Stimulated activated CD8-positive, alpha-beta memory T cell treated with anti-CD3 and anti-CD28 coated beads, Interleukin-15, amount 100 ng/mL, for 48 hours (primary cell): ENCODE measurements at places on chromosomes 12 and 14.

GRCh38 chr12:107967170-107967569 is 161.9 kb upstream of the WSCD2 start:
- no peak for DNase-seq

- no peak for DNase-seq
These were observed 226.2 kb upstream of the LHX5 start for GRCh38 chr12:113697651-113698509.

DNA sequence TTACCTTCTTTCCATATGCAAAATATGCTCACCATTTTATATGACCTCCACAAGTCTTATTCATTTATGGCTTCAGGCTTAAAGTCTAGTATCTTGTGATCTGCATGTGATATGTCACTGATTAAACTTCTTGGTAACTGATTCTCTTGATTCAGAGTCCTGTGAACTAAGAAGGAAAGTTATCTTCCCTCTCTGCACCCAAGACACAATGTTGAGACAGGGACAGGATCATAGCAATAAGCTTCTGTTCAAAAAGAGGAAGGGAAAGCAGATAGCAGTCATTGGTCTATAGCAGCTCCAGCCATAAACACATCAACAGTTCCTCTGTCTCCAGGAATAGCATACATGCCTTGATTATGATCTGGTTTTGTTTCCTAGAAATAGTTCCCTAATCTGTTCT is 103.1 kb downstream of the UNC79 start:
- no peak for DNase-seq

DNA sequence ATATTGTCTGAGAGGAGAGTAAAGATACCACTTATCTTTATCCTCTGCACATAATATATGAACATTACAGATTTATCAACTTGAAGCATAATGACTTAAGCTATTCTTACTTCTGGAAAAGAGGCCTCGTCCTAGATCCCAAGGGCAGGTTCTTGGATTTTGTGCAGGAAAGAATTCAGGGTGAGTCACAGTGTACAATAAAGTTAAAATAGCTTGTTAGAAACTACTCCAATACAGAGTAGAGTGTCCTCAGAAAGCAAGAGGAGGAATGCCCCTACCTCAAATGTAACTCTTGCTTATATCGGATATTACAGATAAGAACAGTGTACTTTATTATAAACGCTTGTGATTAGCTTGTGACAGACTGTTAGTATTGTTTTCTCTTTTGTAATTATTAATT is 41.9 kb upstream of the ABCC9 start:
- DNase-seq = no peak

DNA sequence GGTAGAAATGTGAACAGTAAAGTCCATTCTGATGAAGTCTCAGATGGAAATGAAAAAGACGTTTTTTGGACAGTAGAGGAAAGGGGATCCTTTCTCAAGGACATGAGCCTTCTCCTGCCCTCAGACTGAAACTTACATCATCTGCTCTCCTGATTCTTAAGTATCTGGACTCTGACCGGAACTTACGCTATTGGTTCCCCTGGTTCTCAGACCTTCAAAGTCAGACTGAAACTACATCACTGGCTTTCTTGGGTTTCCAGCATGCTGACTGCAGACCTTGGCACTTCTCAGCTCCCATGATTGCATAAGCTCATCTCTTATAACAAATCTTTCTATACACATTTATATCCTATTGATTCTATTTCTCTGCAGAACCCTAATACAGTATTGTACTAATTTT is 291.0 kb downstream of the SNAPC1 start:
- DNase-seq = no peak

GRCh38 chr12:110247340-110248095 is 33.5 kb upstream of the ATP2A2 start:
- no peak for DNase-seq

DNA sequence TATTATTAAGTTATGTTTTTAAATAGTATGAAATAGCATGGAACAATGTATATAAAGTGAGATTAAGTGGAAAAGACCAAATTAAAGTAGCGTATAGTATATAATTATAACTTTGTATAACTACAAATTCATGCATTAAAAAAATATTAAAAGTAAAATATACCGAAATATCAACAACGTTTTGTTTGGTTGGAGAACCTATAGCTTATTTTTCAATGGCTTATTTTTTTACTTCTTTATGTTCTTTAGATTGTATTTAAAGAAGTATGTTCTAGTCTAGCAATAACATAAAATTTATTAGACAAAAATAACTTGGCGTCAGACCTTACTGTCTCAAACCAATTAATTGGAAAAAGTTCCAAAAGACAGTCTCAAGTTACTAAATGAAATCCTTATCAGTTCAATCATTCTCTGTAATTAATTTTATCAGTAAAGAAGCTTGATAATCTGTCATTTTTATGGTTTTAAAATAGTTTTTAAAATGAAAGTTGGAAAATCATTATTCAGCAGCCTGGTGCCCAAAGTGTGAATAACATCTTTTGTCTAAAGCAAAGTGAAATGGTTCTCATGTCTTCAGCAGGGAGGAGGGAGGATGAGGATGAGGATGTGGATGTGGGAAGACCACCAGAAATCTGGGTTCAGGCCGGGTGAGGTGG is 46.7 kb downstream of the IRAK3 start:
- no peak for DNase-seq

DNA sequence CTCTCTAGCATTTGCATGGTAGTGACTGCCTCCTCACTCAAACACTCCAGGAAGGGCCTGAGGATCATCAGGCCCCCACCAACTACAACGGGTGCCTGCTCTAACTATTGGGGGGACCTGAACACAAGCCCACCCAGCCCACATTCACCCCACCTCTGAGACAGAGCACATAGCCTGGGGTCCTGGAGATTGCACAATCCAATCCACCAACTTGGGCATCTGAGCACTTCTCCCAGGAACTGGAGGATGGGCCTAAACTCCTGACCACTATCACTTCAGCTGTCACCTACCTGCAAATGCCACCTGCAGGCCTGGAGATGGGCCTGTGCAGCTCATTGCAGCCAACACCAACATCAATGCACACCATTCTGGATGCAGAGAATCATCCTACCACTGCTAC is 66.6 kb downstream of the TMTC3 start:
- no peak for DNase-seq

GRCh38 chr12:45234139-45234865 is 18.4 kb downstream of the ANO6 start:
- DNase-seq = no peak
